ENCODE measurements at places on chromosomes 1 and 21.

DNA sequence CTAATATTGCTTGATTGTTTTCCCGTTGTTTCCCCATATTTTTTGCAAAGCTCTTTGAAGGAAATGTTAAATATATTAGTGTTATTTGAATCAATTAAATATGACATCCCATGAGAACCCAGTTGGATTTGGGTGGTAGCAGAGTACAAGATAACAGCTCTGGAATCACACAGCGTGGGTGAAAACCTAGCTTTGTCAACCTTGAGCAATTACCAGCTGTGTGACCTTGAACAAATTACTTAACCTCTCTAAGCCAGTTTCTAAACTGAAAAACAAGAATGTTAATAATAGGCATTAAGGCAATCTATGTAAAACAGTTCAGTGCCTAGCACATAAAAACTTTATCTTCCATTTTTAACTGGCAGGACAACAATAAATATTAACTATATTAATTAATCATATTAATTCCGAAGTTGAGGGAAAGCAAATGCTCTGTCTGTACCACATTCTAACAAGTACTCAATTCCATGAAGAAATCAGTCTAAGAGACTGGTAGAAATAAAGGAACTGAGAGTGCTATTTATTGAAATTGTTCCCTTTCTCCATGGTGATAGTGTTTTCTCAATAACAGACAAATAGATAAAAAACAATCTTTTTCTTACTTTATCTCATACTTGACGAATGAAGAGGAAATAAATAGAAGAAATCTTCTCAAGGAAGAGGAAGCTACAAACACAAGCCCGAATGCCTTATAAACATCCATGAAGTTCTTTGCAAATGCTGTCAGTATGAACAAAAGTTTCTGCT is 27.0 kb downstream of the DNASE2B start:
- DNase-seq: no peak

DNA sequence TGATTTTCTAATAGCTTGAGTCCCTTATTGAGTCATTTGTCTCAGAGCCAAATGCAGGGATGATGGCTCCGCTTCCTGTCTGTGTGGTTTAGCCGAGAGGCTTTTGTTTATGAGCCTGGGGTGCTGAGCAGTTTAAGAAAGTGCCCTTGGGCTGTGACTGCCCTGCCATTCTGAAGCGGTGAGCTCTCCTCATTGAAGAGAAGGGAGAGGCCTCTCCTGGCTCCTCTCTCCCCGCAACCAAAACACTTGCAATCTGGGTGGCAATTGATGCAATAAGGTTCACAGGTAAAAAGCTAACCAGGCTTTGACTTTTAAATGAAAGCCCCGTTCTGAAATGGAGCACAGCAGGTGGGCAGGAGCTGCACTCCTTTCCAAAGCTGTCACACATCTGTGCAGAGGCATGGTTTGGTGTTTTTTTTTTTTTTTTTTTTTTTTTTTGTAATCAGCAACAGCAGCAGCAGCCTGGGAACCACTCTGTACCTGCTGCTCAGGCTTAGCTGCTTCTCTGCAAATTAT is 403.7 kb downstream of the SIPA1L2 start:
- no peak for DNase-seq

DNA sequence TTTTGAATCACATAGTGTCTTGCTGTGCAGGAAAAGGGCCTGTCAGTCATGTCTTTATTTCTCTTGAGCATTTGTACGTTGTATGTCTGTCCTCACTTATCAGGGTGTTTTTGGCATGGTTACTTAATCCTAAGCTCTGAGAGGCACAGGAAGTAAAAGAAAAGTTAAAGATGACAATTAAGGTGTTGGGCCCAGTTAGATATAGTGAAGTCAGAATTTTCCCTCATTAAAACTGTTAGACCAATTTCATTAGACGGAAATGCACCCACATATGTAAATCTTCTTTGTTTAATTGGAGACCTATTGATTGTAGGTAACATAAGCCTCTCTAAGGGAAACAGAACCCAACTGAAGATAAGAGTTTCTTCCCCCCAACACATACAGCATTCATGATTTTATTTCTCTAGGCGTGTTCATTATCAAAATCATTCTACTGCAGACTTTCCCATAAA is 21.9 kb downstream of the NFIA start:
- no peak for DNase-seq

GRCh38 chr1:150282558-150282958 is 204 bp downstream of the CIART start:
- no peak for DNase-seq

Data from NCI-H2227 treated with DMSO at 0.1 percent for 48 hours (cell line).